ENCODE measurements at places on chromosomes 1 and 21.

GRCh38 chr1:65260851-65261473 lies 48.4 kb upstream of the DNAJC6 start:
- no peak for DNase-seq

DNA sequence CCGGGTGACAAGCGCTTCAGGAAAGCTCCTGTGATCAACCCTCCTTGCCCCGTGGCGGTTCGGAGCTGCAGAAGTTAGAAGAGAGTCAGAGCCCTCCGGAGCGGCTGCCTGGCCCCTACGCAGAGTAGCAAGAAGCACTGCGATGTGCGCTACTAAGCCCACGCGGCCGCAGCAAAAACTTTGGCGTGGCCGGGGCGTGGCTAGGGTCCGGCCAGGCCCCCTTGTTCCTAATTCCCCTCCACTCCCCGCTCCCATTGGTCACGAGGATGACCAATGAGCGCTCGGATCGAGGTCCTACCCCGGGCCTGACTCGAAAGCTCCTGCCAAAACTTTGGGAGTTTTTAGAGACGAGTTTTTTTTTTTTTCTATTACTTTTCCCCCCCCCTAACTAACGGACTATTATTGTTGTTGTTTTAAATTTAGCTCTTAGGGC lies at the start of gene HLX:
Gene HLX, plus strand, starts transcription at position 368 of the 433 bp plus-strand sequence. CDS start 415 bp downstream, outside the sequence.
- DNase-seq, result no peak

- no peak for DNase-seq
Observed at GRCh38 chr1:7346600-7347570, 424.2 kb upstream of the VAMP3 start.

DNA sequence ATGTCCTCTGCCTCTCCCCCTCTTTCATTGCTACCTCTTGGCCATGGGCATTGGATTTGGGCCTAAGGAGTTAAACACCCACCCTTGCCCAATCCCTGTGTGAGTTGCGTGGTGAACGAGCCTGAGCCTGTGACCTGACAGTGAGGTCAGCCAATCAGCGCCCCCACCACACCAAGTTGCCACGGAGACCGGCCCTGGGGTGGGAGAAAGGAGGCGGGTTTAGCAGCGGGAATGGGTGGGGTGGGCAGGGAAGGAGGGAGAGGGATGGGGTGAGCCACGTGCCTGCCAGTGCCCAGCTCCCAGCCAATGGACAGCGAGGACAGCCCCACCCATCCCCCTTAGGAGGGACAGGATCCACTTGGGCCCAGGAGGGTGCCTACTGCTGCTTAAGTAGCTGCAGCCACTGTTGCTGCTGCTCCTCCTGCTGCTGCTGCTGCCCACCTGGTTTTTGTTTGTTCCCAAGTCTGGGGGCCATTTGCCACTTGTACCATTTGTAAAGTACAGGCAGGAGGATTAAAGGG lies 9.5 kb downstream of the ZBTB7B start:
- no peak for DNase-seq

- no peak for DNase-seq
Observed at GRCh38 chr1:66750577-66750976, 1.7 kb upstream of the DYNLT5 start.

GRCh38 chr1:90973897-90974798 lies 47.7 kb downstream of the ZNF644 start:
- DNase-seq, result no peak
